ENCODE measurements at places on chromosomes 7 and 10.

DNA sequence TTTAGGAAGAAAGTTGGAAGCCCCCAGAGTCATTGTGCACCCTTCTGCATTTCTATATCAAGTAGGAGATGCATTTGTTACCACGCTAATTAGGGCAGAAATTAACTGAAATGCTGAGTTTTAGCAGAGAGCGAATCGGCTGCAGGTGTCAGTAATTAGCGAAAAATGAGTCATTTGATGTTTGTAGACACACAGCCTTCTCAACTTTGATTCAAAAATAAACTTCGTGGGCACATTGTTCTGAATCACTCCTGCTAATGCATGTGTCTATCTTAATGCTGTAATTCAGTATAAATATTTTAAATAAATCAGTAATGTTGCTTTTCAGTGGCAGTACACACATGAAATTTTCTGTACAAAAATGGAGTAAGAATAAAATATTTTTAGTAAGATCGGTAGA, 109.5 kb upstream of the CARD11 start:
- DNase-seq: no peak

DNA sequence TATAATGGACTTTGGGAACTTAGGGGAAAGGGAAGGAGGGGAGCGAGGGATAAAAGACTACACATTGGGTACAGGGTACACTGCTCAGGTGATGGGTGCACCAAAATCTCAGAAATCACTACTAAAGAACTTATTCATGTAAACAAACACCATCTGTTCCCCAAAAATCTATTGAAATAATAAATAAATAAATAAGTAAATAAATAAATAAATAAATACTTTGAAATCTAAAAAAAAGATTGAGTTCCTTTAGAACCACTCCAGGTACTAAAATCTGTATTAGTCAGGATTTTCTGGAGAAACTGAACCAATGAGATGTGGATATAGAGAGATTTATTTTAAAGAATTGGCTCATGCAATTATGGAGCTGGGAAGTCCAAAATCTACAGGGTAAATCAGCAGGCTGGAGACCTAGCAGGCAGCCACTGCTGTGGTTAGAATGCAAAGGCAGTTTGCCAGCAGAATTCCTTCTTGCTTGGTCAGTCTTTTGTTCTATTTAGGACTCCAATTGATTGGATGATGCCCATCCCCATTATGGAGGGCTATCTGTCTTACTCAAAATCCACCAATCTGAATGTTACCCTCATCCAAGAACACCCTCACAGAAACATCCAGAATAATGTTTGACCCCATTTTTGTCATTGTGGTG, 8.9 kb downstream of the IGFBP1 start:
- DNase-seq: peak; percentile 70

- no peak for DNase-seq
Observed at GRCh38 chr10:115996031-115996430, 277.0 kb downstream of the GFRA1 start.

- DNase-seq: no peak
Observed at GRCh38 chr10:22615819-22616499, 98.4 kb downstream of the PIP4K2A start.

DNA sequence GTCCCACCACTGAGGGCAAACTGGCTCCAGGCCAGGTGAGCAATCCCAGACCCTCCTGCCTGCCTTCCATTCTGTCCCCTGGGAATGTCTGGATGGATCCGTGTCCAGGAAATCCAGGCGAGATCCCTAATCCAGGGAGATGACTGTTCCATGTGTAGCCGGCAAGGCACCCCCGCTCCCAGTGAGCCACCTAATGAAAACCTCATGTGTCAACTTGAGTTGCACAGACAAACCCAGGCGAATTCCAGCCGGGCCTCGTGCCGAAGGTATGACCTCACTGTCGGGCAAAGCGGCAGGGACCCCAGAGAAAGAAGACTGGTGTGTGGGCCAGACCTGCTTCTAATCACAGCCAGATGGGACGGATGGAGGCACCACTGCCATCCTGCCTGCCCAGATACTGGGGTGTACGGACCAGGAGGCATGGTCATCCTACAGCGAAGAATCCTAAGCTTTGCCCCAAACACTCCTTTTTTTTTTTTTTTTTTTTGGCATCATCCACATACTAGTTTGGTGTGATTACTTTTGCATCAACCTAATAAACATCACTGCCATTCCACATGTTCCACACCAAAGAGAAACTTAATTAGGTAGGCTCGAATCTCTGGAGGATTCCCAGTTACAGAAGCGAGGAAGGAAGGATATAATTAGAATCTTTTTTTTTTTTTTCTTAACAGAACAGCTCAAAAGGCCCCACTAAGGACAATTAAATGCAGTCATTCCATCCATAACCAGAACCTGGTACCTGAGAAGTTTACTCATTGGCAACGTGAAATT, 313.1 kb downstream of the CALN1 start:
- peak; percentile 96 for DNase-seq

- no peak for DNase-seq
Observed at GRCh38 chr7:104206841-104207240, 972 bp downstream of the ORC5 start.

- DNase-seq: peak; percentile 14
Observed at GRCh38 chr10:3136763-3137611, 35.6 kb downstream of the PITRM1 start.

GRCh38 chr7:6165521-6166320, 106.7 kb downstream of the CYTH3 start:
- no peak for DNase-seq

- peak; percentile 41 for DNase-seq
Observed at GRCh38 chr7:1412322-1413261, 46.7 kb downstream of the MICALL2 start.

- no peak for DNase-seq
Observed at GRCh38 chr10:59072038-59072437, 104.4 kb upstream of the PHYHIPL start.
